AG20443 (cell line): ENCODE measurements at places on chromosomes 5 and 9.

GRCh38 chr5:88094906-88095496 is 173.6 kb downstream of the TMEM161B start:
- DNase-seq, result no peak

DNA sequence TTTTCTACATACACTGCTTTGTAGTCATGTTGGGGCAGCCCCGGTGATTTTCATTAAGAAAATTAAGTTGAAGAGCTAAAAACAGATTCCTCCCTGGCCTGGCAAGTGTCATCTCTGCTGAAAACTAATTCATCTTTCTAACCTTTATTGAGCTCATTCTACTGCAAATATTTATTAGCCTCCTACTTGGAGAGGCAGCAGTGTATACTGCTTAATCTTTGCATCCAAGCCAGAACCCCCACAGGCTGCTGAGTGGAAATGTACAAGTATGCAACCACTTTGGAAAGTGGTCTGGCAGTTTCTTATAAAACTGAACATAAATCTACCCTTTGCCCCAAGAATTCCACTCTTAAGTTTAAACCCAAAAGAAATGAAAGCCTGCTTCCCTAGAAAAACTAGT is 223.4 kb downstream of the DRD1 start:
- no peak for DNase-seq

GRCh38 chr5:126514131-126514557 is 80.9 kb downstream of the ALDH7A1 start:
- no peak for DNase-seq

DNA sequence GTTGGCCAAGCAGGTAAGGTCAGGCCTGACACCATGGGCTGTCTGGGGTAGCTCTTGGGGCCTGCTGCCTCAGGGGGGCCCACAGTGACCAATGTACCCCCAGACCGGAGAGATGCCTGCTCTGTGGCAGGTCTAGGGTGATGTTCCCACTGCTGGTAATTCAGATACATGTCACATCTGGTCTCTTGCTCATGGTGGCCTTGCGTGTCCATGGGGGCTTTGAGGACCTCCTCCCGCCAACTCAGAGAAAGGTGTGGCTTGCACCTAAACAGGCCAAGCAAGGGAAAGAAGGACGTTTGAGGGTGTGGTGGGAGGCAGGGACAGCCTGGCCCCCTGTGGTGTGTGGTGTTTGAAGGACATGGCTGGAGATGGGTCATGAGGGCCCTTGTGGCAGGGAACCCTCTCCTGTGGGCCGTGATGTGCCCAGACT is 75.2 kb downstream of the PHF2 start:
- DNase-seq, result no peak

GRCh38 chr5:157347301-157348048 is 81.6 kb downstream of the CYFIP2 start:
- no peak for DNase-seq

- no peak for DNase-seq
These were observed 26.9 kb upstream of the EXOC3 start for GRCh38 chr5:415928-416635.

- DNase-seq, result no peak
These were observed 94.2 kb downstream of the WNK2 start for GRCh38 chr9:93278144-93278543.

- DNase-seq, result peak; percentile 25
These were observed 410.3 kb downstream of the DTWD2 start for GRCh38 chr5:118578093-118578492.

- no peak for DNase-seq
These were observed 4.8 kb downstream of the MYOT start for GRCh38 chr5:137872466-137872865.

GRCh38 chr5:131000289-131000688 is 164.8 kb downstream of the HINT1 start:
- no peak for DNase-seq

DNA sequence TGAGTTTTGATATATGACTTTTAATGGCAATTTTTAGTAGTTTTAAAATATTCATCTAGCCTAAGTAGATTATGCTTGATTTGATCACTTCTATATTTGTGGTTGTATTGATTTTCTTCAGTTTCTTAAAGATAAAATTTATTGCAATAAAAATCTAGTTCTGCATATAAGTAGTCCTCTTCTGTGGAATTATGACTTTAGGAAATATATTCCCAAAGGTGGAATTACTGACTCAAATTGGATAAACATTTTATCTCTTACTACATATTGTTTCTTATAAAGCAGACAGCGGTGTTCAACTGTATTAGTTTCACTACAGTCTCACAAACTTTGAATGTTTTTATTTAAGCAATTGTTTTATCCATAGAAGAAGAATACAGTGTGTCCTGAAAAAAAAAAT is 883.0 kb upstream of the SEMA6A start:
- DNase-seq, result no peak

- peak; percentile 91 for DNase-seq
These were observed 10.1 kb downstream of the LHFPL2 start for GRCh38 chr5:78638423-78638822.

- DNase-seq, result no peak
These were observed 439.3 kb upstream of the DAB2 start for GRCh38 chr5:39863926-39864552.

- peak; percentile 42 for DNase-seq
These were observed 1.2 kb downstream of the CARD6 start for GRCh38 chr5:40842351-40842750.

- DNase-seq, result no peak
These were observed 84.6 kb upstream of the RETREG1 start for GRCh38 chr5:16701134-16702099.

- peak; percentile 73 for DNase-seq
These were observed 88.6 kb upstream of the MYO10 start for GRCh38 chr5:17024686-17025180.

DNA sequence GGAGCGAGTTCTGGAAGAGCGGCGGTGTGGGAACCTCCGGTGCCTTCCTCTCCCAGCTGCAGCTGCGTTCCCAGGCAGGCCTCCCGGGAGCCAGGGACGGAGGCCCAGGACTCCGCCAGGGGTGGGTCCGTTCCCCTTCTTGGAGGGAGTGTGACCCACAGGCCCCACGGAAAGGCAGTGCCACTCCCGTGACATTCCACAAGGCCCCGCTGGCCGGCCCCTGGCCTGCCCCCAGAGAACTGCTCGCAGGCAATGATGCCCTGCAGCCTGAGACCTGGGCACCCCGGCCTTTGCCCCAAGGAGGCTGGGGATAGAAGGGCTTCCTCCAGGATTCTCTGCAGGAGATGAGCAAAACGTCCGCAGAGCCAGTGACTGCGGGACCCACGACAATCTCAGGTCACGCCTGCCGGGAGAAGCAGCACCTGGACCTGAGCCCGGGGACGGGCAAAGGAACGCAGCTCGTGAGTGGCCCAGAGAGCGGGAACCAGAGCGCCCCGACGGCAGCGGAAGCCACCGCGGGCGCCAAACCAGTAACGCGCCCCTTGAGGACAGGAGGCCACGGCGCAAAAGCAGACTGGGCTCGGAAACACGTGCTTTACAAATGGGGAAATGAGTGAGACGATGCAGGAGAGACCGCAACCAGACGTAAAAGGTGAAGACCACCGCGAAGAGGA is 9.3 kb downstream of the OBP2B start:
- DNase-seq, result peak; percentile 72

DNA sequence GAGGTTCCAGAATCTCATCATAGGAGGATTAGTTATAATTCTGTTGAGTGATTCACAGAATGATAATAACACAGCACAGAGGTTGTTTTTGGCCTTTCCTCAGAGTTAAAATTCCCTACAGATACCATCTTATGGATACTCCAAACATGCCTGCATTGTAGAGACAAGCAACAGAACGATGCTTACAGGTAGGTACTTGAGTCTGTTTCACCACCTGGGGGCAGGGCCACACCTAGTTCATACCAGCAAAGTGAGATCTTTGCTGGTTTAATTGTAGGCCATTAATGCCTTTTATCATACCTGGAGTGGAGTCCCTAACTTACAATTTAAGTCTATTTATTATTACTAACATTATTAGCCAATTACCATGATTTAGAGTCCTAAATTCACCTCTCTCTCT is 416.5 kb upstream of the TLE4 start:
- DNase-seq, result no peak

DNA sequence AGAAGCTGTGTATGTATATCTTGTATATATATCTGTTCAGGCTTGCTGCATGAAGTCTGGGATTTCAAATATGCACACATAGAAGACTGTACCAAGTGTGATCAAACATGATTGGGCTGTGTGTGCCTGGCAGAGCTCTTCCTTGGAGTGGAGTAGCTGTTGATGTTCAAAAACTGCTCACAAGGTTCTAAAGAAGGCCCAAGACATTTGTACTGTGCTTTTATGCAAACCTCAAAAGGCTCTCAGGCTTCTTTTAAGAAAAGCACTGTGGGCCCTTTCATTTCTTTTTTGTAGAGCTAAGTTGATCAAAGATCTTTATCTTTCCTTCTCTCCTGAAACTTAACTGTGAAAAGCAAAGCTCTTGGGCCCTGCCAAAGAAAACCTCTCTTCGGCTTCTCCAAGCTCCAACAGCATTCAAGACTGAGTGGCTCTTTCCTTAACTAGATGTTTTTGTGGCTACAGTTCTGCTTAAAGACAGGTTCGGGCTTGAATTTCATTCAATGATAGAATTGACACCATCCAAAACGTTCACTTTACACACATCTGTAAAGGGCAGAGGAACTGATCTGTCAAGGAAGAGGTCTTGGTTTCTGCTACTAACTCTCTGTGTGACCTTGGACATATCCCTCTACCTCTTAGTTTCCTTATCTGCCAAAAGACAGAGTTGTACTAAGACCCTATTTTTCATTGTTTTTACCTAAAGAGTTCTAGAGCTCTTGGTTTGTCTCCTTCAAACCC is 105.8 kb upstream of the IL6ST start:
- no peak for DNase-seq

DNA sequence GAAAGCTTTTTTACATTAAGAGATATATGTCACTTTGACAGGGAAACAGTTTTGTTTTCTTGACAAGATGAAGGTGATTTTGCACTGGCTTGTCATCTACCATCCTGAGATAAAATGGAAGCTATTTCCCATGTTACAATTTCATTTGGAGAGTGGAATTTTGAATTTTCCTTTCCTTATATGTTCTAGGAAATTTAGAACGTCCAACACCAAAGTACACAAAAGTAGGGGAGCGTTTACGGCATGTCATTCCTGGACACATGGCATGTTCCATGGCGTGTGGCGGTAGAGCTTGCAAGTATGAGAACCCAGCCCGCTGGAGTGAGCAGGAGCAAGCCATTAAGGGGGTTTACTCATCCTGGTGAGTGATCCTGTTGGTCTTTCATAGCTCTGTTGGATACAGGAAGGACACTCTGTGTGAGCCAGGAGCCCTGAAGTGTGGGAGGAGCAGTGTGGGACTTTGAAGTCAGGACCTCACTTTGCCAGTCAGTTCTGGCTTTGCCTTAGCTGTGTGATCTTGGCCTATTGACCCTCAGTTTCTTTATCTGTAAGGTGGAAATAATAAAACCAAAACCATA is 887 bp downstream of the PTPDC1 start:
- DNase-seq, result peak; percentile 11

- no peak for DNase-seq
These were observed 112.1 kb downstream of the IRX2 start for GRCh38 chr5:2639425-2639824.

DNA sequence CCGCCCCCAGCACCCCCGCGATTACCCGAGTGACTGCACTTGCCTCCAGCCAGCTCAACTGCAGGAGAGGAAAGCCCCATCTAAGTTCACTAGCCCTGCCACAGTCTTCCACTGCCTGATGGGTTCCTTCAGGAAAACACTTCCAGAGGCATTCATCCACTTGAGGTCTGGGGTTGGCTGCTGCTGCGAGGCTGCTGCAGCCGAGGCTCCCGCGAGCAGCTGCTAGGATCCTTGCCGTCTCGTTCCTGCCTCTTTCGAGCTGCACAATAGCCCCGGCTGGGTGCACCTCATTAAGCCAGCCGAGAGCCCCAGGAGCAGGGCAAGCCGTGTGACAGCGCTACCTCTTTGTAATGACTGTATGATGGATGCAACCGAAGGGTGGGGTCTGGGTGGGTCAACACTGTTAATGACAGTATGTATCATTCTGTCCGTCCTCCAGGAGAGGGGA is 24.2 kb upstream of the ELAVL2 start:
- DNase-seq, result peak; percentile 11

- no peak for DNase-seq
These were observed 6.0 kb upstream of the RICTOR start for GRCh38 chr5:39080168-39080567.

- no peak for DNase-seq
These were observed 23.9 kb downstream of the TPPP start for GRCh38 chr5:669111-669841.

DNA sequence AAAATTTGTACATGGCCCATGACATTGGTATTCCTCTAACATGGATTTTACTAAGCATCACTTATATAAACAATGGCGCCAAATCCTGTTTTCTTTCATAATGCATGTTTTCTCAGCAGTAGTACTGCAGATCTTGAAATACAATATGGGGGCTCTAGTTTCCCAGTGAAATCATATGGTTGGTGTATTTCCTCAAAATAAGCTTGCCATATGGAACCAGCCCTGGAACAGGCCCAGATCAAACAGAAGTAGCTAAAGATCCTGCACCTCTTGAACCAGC is 163.9 kb downstream of the ZNF608 start:
- no peak for DNase-seq

GRCh38 chr9:70258692-70259511 is at the start of gene SMC5:
Gene SMC5, plus strand, starts transcription at chr9:70258978. Its CDS starts 101 bp downstream, at chr9:70259079.
- DNase-seq, result peak; percentile 98

GRCh38 chr5:160269017-160269416 is 39.7 kb downstream of the FABP6 start:
- peak; percentile 73 for DNase-seq

- DNase-seq, result no peak
These were observed 104.1 kb downstream of the STRBP start for GRCh38 chr9:123164285-123164684.

DNA sequence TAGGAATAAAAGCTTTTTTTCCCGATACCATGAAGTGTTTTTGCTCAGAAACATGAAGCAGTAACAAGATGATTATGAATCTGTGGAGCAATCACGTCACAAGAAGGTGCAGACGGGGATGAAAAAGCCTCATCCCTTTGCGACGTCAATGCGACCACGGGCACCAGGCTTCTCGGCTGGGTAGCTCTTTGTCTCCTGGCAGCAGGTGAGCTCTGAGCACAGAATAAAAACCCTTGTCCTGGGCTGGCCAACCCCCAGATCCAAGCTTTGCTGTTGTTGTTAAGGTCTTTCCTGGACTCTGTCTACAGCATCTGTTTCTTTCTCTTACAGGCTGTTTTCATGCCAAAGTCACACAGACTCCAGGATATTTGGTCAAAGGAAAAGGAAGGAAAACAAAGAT is 113.8 kb downstream of the ANKRD18B start:
- DNase-seq, result no peak

DNA sequence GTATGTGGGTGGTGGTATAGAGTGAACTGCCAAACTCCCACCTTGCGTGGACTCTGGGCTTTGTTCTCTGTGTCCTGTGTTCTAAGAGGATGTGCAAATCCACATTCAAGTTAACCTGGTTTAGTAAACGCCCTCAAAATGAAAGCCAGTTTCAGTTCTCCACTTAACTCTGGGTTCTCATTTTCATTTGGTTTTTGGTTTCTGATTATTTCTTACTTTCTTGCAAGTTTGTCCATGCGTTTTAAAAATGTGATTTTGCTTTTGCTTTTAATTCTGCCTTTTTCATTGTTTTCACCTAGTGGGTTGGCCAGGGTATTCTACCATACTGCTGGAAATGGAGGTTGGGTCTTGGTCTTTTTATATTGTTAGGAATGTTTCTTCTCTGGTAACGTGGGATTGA is 38.2 kb downstream of the GALNT10 start:
- no peak for DNase-seq
